ENCODE measurements at places on chromosomes 12 and 14.

DNA sequence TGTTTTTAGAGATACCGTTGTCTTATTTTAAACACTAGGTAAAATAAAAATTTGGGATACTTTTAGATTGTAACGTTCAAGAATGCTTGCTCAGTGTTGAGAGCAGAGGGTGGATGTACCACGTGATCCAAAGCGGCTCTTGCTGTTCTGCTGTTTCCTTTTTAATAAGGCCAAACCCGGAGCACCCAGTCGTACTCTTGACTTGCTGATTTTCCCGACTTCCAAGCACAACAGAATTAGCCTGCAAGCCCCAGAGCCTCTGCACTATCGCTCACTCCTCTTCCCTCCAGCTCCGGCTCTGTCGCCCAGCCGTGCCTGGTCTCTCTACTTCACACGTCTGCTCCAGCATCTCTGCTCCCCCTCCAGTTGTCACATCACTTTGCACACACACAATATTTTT, 77.3 kb downstream of the EMP1 start:
- no peak for DNase-seq

- DNase-seq, result no peak
These were observed 80.5 kb upstream of the BTG1 start for GRCh38 chr12:92226071-92226661.

GRCh38 chr14:71362282-71362681, 455.0 kb downstream of the PCNX1 start:
- DNase-seq, result no peak

DNA sequence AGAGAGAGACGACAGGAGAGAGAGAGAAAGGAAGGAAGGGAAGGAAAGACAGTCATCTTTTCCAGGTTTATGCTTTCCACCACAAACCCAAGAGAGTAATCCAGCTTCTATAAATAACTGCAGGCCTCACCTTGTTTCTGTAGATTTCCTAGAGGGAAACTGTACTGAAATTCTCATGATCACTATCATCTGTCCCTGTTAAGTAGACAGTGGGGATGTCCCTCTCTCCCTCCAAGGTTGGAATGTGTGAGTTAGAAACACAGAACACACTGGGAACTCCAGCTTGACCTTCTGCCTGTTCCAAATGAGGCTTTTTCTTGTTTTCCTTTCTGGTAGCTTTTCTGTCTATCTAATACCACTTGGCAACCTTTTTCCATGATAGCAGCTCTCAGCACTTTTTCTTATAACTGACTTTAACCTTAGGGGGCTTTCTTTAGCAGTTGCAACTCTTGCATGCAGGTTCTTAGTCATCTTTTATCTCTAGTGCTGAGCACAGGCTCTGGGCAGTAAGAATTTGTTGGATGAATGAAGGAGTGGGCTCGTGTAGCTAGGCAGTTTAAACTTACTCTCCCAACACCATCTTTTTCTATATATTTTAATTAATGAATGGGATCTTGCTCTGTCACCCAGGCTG, 22.8 kb upstream of the FBXO33 start:
- DNase-seq, result no peak

DNA sequence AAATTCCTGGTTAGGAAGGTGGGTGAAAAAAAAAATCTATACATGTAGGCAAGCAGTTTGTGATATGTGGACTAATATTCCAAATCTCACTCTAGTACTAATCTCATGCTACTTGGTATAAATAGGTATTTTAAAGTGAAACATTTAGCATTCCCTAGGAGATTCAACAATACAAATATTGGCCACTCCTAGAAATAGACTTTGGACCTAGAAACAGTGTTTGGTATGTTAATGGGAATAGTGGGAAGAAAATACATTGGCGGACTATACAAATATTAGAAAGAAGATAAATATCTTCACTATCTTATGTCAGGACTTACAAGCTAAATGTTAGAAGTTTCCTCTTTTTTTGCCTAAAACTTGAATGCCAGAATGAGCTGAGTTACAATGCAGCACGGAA, 28.2 kb downstream of the HIGD1C start:
- DNase-seq, result no peak

- DNase-seq, result no peak
These were observed 92.9 kb downstream of the TMEM30B start for GRCh38 chr14:61188196-61188595.

- no peak for DNase-seq
These were observed 200.5 kb upstream of the GRIP1 start for GRCh38 chr12:66879409-66879808.

DNA sequence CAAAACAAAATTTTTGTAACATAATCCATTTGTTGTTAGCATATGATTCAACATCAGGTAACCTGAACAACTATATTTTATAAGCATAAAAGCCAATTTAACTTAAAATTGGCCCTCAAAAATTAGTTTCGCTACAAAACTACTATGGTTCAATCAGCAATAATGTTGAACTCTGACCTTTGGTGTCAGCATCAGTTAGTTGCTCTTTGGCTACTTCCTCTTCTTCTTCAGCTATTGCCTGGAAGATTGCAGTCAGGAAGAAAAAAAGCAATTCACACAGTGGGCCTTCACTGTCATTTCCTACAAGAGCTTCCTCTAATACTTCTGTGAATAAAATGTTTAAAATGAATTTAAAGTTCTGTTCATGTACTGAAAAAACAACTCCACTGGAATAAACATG, 78.2 kb upstream of the CFL2 start:
- DNase-seq, result peak; percentile 23

DNA sequence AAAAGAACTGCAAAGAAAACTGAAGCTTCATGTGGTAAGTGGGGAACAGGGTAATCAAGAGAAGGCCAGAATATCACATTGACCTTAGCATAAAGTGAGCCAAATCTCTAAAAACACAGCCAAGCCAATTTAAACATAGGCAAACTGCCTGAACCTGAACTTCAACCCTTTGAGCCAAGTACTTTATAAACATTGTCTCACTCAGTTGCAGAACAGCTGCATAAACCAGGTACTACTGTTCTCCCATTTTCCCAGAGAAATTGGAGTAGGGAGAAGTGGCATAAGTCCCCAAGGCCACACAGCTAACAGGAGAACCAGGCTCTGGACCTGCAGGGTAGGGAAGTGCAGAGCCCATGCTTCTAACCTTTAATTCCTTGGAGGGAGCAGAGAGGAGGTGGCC, 30.4 kb upstream of the FKBP4 start:
- DNase-seq, result no peak

DNA sequence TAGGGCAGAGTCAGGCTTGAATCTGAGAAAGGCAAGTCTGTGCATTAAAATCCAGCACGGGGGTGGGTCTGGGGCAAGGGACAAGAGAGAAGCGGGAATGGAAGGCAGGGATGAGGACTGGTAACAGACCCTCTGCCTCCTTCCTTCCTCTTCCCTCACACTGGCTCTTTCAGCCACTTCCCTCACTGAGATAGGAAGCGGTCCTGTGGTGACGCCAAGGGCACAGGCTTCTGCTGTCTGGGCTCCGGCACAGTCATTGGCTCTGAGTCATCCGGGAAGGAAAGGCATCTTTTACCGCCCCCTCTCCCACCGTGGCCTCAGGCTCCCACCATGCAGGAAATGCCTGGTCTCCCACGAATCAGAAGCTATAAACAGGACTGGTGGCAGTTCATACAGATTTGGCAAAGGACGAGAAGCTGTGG, 70.2 kb downstream of the ETV6 start:
- peak; percentile 85 for DNase-seq

DNA sequence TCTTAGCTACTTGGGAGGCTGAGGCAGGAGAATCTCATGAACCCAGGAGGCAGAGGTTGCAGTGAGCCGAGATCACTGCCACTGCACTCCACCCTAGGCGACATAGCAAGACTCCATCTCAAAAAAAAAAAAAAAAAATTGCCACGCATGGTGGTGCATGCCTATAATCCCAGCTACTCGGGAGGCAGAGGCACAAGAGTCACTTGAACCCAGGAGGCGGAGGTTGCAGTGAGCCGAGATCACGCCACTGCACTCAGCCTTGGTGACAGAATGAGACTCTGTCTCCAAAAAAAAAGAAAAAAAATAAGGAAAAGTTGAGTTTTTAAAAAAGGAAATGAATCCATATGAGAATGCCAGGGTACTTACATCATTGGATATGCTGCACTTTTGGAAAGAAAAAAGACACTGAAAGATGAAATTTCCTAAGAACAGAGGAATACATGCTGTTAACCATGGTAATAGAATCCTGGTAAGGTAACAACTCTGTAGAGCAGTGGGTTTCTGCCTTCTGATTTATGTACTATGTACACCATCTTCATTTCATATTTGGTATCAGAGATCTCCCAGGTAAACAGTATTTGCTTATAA, 222.7 kb downstream of the ERC1 start:
- DNase-seq, result no peak

- DNase-seq, result no peak
These were observed 8.0 kb downstream of the RBM19 start for GRCh38 chr12:113958108-113958507.

DNA sequence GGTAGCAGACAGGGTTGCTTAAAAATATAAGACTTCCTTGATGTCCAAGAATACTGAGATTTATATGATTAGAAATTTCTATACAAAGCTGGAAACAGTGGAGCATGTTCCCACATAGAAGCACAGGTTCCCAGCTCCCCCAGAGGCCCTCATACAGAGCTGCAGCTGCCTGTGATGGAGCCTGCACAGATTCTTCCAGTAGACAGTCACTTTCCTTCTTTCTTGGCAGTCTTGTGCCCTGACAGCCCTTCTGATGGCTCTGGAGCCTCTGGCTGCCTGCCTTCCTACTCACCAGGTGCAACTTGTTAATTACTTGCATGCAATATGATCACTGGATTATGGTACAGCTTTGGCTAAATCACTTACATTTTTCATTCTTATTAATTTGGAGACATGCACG, 44.4 kb downstream of the BICD1 start:
- DNase-seq, result no peak

DNA sequence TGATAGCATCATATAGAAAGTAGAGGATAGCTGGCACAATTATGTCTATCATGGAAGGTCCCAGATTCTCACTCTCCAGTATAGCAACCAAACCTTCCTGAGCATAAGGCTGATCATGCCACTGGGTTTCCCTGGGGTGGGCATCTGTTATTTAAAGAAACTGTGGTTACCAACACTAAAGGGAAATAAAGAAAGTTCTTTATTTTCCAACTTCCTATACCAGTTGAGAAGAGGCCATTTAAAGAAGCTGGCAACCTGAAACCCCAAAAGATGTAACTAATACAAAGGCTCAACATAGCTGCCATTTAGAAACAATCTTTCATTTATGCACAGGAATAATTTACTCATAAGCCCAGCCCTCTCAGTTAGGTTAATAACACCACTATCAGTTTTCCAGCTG, 3.1 kb downstream of the BCAT1 start:
- peak; percentile 45 for DNase-seq

DNA sequence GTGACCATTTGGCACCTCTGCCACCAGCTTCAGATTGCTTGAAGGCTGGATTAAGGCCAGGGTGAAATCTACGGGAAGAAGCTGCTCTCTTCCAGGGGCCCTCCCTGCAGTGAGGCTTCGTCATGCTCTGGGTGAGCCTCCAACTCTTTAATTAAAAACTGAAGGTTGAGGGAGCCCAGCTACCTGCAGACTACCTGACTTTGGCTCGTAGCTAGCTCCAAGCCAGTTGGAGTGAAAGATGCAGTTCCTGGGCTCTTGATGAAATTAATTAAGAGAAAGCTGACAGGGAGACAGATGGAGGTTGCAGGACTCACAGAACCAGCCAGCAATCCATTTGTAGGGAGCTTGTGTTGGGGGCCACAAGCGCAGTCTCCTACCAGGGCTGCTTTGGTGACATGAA, 168.5 kb upstream of the SFSWAP start:
- DNase-seq, result no peak

DNA sequence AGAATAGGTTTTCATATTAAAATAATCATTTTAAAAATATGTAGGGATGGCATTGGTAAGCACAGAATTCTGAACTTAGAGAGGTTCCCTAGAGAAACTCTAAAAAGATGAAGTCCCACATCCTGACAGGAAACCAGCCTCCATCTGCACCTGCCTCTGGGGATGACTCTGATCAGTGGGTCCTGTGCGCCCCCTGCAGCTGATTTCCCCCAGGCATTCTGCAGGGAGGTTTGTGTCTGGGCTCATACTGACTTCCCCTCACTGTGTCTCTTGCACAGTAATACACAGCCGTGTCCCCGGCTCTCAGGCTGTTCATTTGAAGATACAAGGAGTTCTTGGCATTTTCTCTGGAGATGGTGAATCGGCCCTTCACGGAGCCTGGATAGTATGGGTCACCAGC, 602.9 kb downstream of the TMEM121 start:
- peak; percentile 64 for DNase-seq

DNA sequence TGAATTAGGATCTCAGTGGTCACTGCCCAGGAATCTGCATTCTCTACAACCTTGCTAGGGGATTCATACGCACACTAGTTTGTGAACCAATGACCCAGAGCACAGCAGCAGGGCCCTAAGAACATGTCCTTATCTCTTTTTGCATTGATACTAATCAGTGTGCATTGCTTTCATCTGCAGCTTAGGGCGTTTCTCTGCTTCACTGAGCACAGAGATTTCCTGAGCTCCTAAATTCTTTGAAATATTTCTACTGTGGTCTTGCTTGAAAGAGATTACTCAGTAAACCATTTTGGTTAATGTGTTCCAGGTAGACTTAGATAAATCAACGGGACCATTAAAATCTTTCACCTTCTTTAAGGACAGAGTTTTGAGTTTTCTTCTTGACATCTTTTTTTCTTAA, 351.3 kb upstream of the KITLG start:
- DNase-seq, result no peak

DNA sequence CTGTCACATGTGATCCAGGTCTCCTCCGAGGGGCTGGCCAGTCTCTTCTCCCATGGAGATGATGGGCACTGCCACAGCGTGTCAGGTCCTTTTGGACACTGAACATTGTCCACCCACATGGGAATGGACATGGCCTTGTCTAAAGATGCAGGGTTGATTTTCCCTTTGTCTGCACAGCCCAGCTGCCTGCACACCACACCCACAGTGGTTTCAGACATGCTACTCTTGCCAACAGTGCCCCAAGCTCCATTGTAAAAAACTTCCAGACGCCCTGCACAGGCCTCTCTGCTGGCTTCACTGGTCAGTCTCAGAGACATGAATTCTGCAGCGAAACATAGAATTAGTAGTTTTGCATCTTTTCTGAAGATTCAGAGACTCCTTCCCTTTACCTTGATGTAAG, 18.5 kb downstream of the CD163 start:
- DNase-seq, result no peak

GRCh38 chr12:11412731-11413130, 17.4 kb upstream of the PRB2 start:
- no peak for DNase-seq

DNA sequence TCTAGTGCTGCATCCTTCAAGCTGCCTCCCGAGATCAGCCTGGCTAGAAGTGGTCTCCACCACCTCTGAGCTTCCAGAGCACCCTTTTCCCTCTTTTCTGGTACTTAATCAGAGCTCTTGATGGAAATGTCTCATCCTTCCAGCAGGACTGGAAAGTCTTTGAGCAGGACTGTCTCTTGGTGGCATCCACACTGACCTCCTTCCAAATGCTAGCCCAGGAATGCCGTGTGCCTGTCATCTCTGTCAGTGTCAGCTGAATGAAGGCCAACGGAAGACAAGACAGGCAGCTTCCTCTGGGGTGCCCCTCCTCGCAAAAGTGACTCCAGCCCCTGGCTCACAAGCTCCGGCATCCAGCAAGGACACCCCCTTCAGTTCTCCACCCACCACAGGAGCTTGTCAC, 171.3 kb upstream of the FKBP4 start:
- no peak for DNase-seq
